Stimulated activated CD4-positive, alpha-beta T cell treated with anti-CD3 and anti-CD28 coated beads, Interleukin-4, amount 100 ng/mL, for 4 hours (primary cell): ENCODE measurements at places on chromosomes 6 and 20.

GRCh38 chr20:40293740-40294139 lies 395.3 kb downstream of the MAFB start:
- DNase-seq: no peak

DNA sequence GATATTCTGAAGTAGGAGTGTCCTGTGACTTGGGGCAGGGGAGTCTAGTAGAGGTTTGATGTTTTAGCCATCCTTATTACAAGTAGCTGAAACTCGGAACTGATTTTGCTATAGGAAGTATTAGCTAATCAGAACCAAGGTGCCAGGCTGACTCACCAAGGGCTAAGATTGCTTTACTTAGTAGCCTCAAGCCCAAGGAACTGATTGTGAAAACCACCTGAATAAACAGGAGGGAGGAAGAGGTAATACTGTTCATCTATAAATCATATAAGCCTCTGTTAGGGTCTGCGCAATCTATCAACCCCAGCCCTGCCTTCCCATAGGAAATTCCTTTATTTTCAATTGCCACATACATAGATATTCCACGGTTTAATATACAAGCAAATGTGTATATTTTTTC lies 54.4 kb downstream of the GNAS start:
- DNase-seq: no peak

GRCh38 chr6:42374018-42374669 lies 77.6 kb downstream of the TRERF1 start:
- DNase-seq: no peak

GRCh38 chr6:80335121-80335531 lies 228.7 kb downstream of the BCKDHB start:
- DNase-seq: no peak

GRCh38 chr6:89260832-89261231 lies 43.7 kb upstream of the GABRR1 start:
- no peak for DNase-seq

- no peak for DNase-seq
These were observed 10.9 kb downstream of the PYGB start for GRCh38 chr20:25258828-25259227.

- no peak for DNase-seq
These were observed 152.7 kb downstream of the MACROD2 start for GRCh38 chr20:14148042-14148441.

- DNase-seq: no peak
These were observed 84.4 kb downstream of the SERAC1 start for GRCh38 chr6:158083455-158084325.

- no peak for DNase-seq
These were observed 192.7 kb downstream of the ARHGAP18 start for GRCh38 chr6:129517288-129517687.

DNA sequence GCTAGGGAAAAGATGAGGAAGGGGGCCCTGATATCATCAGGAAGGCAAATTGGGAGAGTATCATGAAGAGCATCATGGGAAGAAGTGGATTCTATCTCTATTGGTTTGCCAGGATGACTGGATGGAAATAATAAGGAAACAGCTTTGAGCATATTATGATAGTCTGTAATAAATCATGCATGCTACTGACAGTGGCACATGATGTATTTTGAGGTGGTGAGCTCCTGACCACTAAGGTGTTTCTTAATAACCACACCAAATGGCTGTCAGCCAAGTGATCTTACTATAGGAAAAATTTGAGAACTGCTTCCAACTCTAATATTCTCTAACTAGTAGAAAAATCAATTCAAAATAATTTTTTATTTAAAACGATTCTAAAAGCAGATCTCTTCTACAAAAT lies 548.4 kb upstream of the JAG1 start:
- DNase-seq: no peak
